Esophagus squamous epithelium (tissue), 5 donors: ENCODE measurements at places on chromosomes 12 and 14.

- no peak for DNase-seq
Observed at GRCh38 chr14:98290596-98290995, 981.4 kb downstream of the BCL11B start.

DNA sequence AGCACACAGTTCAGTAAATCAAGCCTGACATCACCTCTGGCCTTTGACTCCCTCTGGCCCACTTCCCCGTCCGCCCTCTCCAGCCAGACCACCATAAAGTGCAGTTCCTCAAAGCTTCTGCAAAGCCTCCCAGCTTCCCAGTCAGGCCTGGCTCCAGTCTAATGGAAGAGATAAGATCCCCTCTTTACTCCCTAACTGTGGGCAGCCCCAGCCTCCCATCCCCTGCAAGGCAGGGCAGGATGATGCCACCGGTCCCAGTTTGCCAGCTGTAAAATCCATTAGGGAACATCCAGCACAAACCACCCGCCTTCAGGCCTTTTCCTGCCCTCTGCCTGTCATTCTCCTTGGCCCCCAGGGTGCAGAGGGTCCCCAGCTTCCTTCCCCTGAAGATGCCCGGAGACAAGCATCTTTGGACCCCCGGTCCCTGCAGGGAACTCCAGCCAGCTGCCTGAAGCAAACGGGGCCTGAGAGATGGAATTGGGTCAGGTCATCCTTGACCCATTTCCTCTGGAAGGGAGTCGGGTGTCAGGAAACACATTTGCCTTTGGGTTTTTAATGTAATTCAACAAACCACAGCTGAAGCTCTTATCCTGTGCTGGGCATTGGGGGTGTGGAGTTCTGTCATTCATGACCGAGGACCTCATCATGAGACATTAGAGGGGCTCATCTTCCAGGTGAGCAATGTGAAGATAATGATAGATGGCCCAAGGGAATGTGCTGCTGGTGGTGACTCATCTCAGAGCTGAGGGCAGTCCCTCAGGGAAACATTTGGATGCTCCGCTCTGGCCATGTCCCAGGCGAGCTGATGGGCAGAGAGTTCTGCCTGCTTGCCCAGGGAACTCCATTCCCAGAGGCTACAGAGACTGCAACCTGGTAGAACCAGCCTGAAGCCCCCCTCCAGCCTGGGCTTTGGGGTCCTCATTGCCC lies 93.8 kb upstream of the CLMN start:
- DNase-seq: no peak

- no peak for DNase-seq
Observed at GRCh38 chr14:36222952-36223468, 46.5 kb upstream of the PTCSC3 start.

DNA sequence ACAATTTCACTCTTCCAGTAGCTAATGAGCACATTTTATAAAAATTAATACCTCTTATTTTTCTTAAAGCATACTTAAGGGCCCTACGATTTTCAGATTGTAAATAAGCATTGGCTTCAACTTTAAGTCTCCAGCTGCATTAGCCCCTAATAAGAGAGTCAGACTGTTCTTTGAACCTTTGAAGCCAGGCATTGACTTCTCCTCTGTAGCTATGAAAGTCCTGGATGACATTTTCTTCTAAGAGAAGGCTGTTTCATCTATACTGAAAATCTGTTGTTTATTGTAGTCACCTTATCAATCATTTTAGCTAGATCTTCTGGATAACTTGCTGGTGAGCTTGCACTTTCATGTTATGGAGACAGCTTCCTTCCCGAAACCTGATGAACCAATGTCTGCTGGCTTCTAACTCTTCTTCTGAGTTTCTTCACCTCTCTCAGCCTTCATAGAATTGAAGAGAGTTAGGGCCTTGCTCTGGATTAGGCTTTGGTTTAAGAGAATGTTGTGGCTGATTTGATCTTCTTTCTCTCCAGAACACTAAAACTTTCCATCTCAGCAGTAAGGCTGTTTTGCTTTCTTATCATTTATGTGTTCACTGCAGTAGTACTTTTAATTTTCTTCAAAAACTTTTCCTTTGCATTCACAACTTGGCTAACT lies 377.1 kb upstream of the RGS6 start:
- no peak for DNase-seq

GRCh38 chr12:13343375-13343774 lies 146.8 kb downstream of the EMP1 start:
- DNase-seq: no peak

DNA sequence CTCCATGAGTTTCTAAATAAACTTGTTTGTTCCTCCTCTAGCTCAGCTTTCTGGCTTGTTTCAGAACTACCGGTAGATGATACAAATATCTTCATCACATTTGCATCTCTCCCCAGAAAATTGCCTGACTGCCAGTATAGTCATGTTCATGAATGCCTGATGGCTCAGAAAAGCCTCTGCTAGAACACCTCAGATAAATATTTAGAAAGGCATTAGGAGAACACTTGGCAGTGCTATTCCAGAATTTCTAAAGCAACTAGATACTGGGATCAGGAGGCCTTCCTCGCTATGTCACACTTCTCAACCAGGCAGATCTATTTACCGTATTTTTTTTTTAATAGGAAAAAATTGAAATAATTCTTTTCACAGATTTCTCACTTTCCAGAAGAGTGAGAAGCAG lies 32.3 kb upstream of the KRAS start:
- DNase-seq: no peak

- DNase-seq: no peak
Observed at GRCh38 chr12:15201056-15201455, 20.2 kb downstream of the RERG start.

DNA sequence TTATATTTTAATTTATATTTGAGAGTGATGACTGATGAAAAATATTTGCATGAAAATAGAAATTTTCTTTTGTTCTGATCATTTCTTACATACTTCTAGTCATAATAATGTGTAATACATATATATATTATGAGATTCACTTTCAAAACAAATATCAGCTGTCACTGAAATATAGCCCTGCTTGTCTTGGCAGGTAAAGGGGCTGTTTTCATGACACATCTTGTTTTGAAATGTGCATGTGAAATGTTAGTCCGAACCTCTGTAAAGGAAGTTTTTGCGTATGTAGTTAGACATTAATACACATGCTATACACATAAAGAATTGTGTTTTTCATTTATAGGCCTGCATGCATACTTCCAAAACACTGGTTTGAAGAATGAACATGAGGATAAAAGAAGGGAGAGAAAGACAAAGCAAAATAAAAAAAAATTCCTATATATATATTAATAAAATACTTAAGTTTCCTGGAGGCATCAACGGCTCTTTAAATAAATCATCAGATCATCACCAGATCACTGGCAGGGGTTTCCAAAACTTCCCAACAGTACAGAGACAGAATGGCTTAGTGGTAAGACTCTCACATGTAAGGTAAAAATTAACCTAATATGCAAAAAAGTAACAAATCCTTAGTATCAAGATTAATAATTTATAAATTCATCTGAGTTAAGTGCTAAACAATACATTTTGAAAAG lies 60.1 kb downstream of the SEL1L start:
- no peak for DNase-seq

DNA sequence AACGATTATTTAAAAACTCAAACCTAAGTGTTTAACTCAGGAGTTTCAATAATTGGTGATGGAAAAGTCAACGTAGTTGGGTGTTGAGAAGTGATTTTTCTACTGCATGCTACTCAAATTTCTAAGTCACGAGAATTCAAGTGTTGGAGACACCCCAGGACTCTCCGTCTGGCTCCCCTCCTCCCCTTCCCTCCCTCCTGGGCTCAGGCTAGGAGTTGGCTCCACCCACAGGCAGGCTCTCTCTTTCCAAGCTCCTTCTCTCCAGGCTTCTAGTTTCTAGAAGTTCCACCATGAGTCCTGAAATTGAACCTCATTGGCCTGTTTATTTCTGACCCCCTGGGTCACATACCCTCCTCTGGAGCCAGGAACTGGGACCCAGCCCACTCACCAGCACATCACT lies 73.0 kb downstream of the TMEM132D start:
- no peak for DNase-seq

- DNase-seq: no peak
Observed at GRCh38 chr12:117742721-117743120, 226.1 kb downstream of the KSR2 start.

GRCh38 chr14:72314808-72315435 lies 382.7 kb downstream of the RGS6 start:
- DNase-seq: no peak

DNA sequence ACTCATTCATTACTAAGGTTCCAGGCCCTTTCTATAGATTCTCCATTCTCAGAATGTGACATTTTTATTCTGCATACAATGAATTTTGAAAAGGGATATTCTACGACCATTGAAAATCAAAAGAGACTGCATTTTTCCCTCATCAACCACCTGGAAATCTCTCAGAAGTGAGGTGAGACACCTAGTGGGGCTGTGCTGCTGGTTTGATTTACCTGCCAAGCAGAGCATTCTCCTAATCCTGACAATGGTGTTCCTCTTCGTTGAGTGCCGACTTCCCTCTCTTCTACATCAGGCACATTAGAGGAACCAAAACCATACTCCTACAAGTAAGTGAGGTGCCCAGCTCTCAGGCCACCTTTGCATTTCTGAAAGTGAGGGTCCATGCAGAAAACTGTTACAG lies 14.9 kb downstream of the CKB start:
- DNase-seq: no peak

- DNase-seq: no peak
Observed at GRCh38 chr14:68649476-68650189, 143.2 kb downstream of the ZFP36L1 start.

GRCh38 chr14:84375235-84375634 lies 1154.7 kb upstream of the FLRT2 start:
- no peak for DNase-seq

DNA sequence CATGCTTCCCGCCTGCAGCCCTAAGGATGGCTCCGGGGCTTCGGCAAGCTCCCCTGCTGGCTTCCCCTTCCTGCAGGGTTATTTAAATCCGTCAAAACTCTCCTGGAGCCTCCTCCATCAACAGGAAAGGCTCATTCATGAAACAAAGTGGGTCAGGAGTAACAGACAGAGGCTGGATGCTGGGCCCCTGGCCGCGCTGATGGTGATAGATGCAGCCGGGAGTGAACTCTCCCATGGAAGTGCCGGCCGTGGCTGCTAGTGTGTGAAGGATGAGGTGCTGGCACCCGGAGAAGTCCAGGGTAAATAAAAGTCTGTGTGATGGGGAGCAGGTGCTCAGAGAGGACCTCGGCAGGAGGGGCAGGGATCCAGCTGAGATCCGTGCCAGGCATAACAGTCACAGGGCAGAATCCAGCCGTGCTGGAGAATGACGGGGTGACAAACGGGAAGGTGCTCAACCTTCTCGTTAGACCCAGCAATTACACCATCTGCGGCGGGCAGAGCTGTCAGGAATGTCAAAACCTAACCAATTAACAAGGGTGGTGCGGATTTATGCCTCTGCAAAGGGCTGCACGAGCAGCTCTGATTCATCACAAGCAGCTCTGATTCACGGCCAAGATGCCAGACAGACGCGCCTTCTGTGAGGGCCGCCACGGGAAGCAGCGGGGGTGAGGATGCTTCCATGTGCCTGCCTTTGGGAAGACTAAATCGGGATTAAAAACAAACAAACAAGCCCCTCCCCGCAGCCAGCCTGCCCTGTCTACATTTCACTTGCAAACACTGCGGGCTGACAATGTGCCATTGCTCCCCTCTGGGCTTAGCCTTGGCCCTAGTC lies 55.6 kb downstream of the SYNE3 start:
- DNase-seq: no peak

- no peak for DNase-seq
Observed at GRCh38 chr14:54808326-54809161, 94.1 kb downstream of the GCH1 start.

DNA sequence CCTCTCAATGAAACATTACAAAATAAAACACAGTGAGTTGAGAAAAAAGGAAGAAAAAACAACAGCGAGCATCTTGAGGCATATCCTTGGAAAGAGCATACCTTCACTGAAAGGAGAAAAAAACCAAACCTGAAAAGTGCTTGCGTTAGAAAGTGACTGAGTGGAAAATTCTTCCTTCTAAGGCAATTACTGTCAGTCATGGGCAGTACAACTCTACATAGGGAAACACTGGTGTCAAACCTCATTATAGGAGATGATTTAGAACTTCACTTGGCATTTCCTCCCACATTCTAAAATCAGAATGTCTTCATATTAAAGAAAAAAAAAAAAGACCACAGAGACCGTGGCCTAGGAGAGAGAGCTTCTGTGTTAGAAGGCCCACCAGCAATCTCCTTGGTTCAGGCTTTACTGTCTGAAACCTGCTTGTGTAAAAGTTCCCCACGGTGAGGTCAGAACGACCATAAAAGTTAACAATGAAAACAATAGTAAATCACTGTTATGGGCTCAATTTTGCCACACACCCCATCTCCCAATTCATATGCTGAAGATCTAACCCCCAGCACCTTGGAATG lies 91.1 kb upstream of the CRY1 start:
- no peak for DNase-seq

- no peak for DNase-seq
Observed at GRCh38 chr14:31927348-31927832, 149.7 kb upstream of the ARHGAP5 start.

DNA sequence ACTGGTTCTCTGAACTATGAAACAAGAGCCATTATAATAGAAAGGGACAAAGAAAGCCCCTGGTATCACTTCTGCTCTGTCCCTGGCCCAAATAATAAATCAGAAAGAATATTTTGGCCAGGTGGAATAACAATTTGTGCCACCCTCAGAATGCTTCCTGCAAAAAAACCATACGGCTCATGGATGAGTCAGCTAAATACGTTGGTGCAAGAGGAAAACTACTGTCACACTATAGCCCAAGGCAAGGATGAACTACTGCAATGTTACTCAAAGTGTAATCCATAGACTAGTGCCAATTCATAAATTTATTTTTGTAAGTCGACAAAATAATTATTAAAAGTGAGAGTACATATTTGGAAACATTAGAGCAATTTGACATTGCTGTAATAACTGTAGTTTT lies 68.2 kb downstream of the ANKS1B start:
- DNase-seq: no peak
